ENCODE measurements at places on chromosomes 2 and 18. TPM values are rescaled to one million over a fixed set of nuclear protein-coding genes. Genes with fewer than 3 reads are reported as not detected.
A peak's percentile ranks its signal among the peaks of the same experiment; 100 is the strongest.

- no peak for DNase-seq
- no peaks in the 10 kb centered on the region for H3K27me3 ChIP-seq
- no peak overlapping the region for H3K4me3 ChIP-seq
- H3K27ac ChIP-seq, result no peak overlapping the region
Measured at GRCh38 chr2:20368706-20369105, 18.1 kb upstream of the PUM2 start.

DNA sequence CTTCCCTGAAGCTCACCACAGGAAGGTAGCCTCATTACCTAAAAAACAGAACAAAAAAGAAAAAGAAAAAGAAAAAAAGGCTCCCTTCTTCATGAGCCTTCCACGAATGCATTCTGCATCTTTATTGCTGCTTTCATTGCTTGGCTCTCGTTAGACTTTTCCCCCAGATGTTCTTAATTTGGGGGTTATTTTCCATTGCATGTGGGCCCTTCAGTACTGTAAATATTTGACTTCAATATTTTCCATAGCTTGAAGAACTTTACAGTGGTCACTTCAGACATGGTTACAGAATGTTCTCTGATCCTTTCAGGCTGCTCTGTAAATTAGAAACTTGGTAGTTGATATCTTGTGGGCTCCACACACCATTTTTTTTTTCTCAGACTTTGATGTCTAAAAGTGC, 65.6 kb upstream of the COPS8 start:
- H3K27me3 ChIP-seq, result no peaks in the 10 kb centered on the region
- no peaks in the 10 kb centered on the region for H3K36me3 ChIP-seq
- DNase-seq, result no peak

DNA sequence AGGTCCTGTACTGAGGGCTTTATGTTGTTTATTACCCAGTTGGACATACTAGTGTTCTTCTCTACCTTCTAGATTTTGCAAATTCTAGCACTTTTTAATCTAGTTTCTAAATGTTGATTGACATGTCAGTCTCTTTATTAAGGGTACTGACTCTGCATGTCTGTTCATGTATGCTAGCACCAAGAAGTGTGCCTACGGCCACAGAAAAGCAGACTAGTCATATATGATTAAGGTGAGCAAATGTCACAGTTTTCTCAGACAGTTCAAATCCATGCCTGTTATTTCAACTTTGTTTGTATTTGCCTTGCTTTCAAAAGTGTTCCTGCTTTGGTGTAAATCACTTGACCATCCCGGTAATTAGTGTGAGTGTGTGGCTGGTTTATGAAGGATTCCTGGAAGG, 145.0 kb upstream of the DSEL start:
- DNase-seq, result no peak
- H3K27me3 ChIP-seq, result no peaks in the 10 kb centered on the region
- no peaks in the 10 kb centered on the region for H3K4me1 ChIP-seq
- H3K27ac ChIP-seq, result no peak overlapping the region
- H3K4me3 ChIP-seq, result no peak overlapping the region

C2orf72 gene
- total RNA-seq, result 141 TPM

GRCh38 chr2:42787788-42788477, 4.5 kb downstream of the HAAO start:
- peak overlapping the region; percentile 64 for H3K27ac ChIP-seq
- H3K4me1 ChIP-seq, result peaks cover 84% of the 10 kb centered on the region
- H3K27me3 ChIP-seq, result no peaks in the 10 kb centered on the region
- DNase-seq, result peak; percentile 63

- no peak overlapping the region for H3K27ac ChIP-seq
- H3K4me1 ChIP-seq, result no peaks in the 10 kb centered on the region
- no peaks in the 10 kb centered on the region for H3K27me3 ChIP-seq
- no peak overlapping the region for H3K4me3 ChIP-seq
- no peak for DNase-seq
- no peaks in the 10 kb centered on the region for H3K36me3 ChIP-seq
Measured at GRCh38 chr2:211093743-211094303, 537.4 kb downstream of the CPS1 start.

- no peaks in the 10 kb centered on the region for H3K27me3 ChIP-seq
- H3K36me3 ChIP-seq, result no peaks in the 10 kb centered on the region
- no peak overlapping the region for H3K27ac ChIP-seq
- DNase-seq, result peak; percentile 46
Measured at GRCh38 chr18:11040823-11041656, 108.3 kb downstream of the PIEZO2 start.

GKN2 gene
- 9.1 TPM for total RNA-seq

Measured in liver (tissue), 10 donors.